ENCODE measurements at places on chromosomes 5 and 9. TPM values are rescaled to one million over a fixed set of nuclear protein-coding genes. Genes with fewer than 3 reads are reported as not detected.

DNA sequence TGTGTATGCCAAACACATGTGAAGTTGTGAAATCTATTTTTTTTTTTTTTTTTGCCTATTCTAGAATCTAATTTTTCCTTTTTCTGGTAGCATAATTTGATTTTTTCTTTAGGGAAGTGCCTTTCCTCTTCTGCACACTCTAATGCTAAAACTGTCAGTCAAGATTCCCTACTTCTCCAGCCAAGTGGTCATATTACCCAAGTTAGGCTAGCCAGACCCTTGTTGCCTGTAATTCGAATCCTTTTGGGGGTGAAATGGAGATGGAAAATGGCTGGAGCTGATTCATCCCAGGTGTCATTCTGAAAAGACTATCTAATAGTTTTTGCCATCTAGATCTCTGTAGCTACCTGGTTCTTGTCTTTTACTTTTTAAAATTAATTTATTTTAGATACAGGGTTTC is 24.8 kb upstream of the UBAP1 start:
- H3K36me3 ChIP-seq: no peaks in the 10 kb centered on the region
- H3K4me1 ChIP-seq: no peaks in the 10 kb centered on the region
- H3K27me3 ChIP-seq: peaks cover 3% of the 10 kb centered on the region
- H3K4me3 ChIP-seq: no peak overlapping the region
- no peak for DNase-seq

The LRRC19 gene
- under 0.01 TPM for total RNA-seq

DNA sequence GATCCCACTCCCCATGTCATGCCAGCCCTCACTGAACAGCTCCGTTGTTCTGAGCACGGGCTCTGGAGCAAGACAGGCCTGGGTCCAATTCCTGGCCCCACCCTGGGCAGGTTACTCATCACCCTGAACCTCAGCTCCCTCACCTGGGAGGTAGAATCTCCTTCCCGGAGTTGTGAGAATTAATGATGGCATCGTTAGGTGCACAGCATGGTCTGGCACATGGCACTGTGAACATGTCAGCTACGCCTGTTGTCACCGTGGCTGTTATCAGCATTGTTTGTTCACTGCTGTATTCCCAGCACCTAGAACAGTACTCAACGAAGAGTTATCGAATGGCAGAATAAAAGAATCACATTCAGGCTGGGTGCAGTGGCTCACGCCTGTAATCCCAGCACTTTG is 43.0 kb downstream of the LRSAM1 start:
- no peak overlapping the region for H3K4me3 ChIP-seq
- peaks cover 34% of the 10 kb centered on the region for H3K4me1 ChIP-seq
- H3K36me3 ChIP-seq: peaks cover 50% of the 10 kb centered on the region
- peak; percentile 63 for DNase-seq
- no peaks in the 10 kb centered on the region for H3K27me3 ChIP-seq

GRCh38 chr5:67672636-67673035 is 476.0 kb upstream of the CD180 start:
- H3K4me3 ChIP-seq: no peak overlapping the region
- H3K36me3 ChIP-seq: no peaks in the 10 kb centered on the region
- peaks cover 6% of the 10 kb centered on the region for H3K4me1 ChIP-seq
- H3K27me3 ChIP-seq: no peaks in the 10 kb centered on the region
- no peak overlapping the region for H3K27ac ChIP-seq

DNA sequence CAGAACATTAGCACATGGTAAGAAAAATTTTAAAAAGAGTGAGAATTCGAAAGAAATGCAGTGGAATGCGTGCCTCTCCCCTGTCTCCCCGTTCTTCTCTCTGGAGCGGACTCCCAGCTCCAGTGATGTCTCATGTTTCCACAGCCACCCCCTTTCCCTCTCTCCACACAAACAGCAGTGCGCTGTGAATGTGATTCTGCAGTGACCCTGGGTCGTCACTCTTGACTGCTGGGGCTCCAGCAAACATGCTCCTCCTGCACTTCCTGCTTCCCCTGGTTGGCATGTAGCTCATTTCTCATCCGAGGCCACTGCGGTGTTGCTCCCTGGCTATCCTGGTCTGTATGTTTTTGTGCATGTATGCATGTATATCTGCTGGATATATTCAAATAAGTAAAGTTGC is 13.3 kb downstream of the PHF2 start:
- H3K27ac ChIP-seq: no peak overlapping the region
- peaks cover 8% of the 10 kb centered on the region for H3K4me1 ChIP-seq
- peak; percentile 90 for DNase-seq
- H3K27me3 ChIP-seq: no peaks in the 10 kb centered on the region
- H3K36me3 ChIP-seq: no peaks in the 10 kb centered on the region

DNA sequence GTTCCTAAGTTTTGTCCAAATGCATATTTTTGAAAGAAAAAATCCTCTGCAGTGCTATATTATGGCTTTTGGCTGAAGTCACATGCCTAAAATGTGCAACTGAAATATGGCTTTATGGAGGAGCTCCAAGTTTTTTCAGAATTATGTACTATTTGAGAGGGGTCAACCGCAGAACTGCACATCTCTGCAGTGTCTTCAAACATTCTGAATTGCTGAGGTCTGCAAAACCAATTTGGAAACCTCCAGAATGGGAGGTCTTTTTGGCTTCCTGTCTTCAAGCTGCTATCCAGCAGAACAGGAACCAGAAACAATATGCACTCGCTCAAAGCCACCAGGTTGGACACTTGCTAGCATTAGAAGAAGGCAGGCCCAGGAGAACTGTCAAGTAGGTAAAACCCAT is 376.0 kb upstream of the PAPPA start:
- H3K4me3 ChIP-seq: no peak overlapping the region
- no peaks in the 10 kb centered on the region for H3K36me3 ChIP-seq
- no peak overlapping the region for H3K27ac ChIP-seq
- DNase-seq: no peak
- no peaks in the 10 kb centered on the region for H3K27me3 ChIP-seq

DNA sequence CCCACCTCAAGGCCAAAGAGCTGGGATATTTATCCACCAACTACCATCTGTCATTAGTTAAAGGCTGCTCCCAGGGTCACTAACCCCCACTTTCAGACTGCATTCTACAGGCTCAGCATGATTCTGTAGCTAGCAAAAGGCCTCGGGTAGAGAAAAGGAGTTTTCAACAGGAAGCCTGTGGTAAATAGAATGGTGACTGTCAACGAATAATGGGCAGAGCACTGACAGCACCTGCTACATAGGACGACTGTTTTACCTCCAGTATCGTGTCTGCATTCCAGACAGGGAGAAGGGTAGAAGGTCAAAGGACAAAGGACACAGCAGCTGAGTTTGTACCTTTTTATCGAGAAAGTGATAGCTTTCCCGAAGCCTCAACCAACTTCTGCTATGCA is 20.3 kb downstream of the MFAP3 start:
- H3K27ac ChIP-seq: no peak overlapping the region
- no peak overlapping the region for H3K4me3 ChIP-seq
- H3K27me3 ChIP-seq: no peaks in the 10 kb centered on the region
- no peak for DNase-seq
- peaks cover 10% of the 10 kb centered on the region for H3K4me1 ChIP-seq

The FCN2 gene
- not detected for total RNA-seq

DNA sequence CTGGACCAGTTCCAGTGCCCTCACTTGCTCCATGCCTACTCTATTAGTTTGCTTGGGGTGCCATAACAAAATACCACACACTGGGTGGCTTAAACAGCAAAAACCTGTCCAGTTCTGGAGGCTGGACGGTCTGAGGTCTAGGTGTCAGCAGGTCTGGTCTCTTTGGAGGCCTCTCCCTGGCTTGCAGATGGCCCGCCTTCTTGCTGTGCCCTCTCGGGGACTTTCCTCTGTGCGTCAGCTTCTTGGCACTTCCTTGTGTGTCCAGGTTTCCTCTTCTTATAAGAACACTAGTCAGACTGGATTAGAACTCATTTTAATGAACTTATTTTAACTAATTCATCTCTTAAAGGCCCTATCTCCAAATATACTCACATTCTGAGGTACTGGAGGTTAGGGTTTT is 97.2 kb downstream of the CARTPT start:
- H3K36me3 ChIP-seq: no peaks in the 10 kb centered on the region
- no peaks in the 10 kb centered on the region for H3K4me1 ChIP-seq
- H3K27ac ChIP-seq: no peak overlapping the region

The HACD4 gene
- 6.8 TPM for total RNA-seq

DNA sequence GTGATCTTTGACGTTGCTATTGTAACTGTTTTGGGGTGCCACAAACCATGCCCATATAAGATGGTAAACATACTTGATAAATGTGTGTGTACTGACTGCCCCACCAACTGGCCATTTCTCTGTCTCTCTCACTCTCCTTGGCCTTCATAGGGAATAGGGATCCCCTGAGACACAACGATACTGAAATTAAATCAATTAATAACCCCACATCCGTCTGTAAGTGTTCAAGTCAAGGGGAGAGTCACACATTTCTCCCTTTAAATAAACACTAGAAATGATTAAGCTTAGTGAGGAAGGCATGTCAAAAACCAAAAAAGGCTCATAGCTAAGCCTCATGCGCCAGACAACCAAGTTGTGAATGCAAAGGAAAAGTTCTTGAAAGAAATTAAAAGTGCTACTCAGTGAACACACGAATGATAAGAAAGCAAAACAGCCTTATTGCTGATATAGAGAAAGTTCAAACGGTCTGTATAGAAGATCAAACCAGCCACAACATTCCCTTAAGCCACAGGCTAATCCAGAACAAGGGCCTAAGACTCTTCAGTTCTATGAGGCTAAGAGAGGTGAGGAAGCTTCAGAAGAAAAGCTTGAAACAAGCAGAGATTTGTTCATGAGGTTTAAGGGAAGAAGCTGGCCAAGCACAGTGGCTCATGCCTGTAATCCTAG is 111.1 kb downstream of the UGCG start:
- H3K27me3 ChIP-seq: no peaks in the 10 kb centered on the region
- DNase-seq: peak; percentile 30
- no peaks in the 10 kb centered on the region for H3K36me3 ChIP-seq

DNA sequence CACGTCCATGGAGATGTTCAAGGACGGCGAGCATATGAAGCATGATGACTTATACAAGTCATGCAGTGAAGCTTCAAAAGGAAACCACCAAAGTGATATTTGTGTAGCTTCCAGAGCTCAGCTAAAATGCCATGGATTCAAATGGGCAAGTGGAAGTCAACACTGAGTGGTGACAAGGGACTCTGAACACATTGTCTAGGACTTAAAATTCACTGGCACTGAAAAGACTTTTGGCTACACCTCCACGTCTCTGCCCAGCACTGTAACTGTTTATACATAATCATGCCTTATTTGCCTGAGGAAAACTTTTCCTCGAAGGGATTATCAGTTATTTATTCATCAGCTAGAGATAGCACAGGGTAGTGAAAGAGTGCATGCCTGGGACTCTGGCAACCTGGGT is 15.2 kb downstream of the CTXN3 start:
- H3K27ac ChIP-seq: no peak overlapping the region
- no peak overlapping the region for H3K4me3 ChIP-seq
- H3K4me1 ChIP-seq: no peaks in the 10 kb centered on the region

DNA sequence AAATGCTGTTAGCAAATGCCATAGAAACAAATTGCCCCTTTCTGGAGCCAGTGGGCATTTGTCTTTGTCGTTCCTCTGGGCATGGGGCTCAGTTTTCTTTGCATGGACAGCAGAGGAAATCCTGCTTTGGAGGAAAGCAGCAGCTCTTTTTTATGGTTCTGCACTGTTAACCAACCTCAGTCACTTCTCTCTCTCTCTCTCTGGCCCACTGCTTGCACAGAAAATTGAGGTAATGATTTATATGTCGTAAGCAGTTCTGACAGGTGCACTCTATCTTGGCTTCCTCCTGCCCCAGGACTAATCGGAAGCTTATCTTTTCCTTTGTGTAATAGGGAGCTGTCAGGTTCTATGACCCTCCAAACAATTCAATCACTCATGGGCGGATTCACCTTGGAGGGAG is 159.6 kb upstream of the GPR151 start:
- H3K4me3 ChIP-seq: no peak overlapping the region
- H3K4me1 ChIP-seq: no peaks in the 10 kb centered on the region
- H3K27me3 ChIP-seq: no peaks in the 10 kb centered on the region

The SLC34A1 gene
- not detected for total RNA-seq

- no peaks in the 10 kb centered on the region for H3K36me3 ChIP-seq
- H3K4me1 ChIP-seq: no peaks in the 10 kb centered on the region
- no peak overlapping the region for H3K4me3 ChIP-seq
- DNase-seq: peak; percentile 73
- H3K27ac ChIP-seq: no peak overlapping the region
- H3K27me3 ChIP-seq: peaks cover 37% of the 10 kb centered on the region
These were observed 3.3 kb downstream of the GRIN1 start for GRCh38 chr9:137141976-137142936.

DNA sequence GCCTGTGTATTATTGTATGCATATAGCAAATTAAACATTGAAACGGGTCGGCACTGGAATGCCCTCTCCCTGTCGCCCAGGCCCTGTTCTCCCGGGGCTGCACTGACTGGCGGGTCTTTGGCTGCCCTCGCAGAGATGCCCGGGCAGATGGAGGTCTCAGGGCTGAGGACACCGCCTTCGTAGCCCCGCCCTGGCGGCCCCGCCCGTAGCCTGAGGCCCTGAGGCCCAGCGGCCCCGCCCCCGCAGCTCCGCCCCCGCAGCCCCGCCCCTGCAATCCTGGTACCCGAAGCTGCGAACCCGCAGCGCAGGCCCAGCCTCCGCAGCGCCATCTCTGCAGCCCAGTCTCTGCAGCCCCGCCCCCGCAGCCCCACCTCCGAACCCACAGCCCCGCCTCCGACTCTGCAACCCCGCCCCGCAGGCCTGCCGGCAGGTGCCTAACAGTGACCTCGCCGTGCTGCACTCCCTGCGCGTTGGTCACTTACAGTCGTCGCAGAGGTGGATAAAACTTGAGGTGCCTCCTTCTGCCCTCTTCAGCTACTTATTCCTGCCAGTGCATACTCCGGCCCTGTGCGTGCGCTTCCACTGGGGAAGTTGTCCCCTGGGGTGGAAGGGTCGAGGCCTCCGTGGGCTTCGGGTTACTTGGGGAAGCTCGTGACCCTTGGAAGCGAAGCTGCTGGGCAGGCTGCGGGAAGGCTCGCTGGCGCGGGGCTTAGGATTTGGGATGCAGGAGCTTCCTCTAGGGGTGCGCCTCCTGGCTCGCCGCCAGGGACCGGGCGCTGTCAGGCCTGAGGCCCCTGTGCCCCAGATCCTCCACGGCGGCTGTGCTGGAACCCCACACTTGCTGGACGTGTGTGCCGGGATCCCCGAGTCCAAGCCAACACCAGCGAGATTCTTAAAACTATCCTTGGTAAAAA is 72.3 kb downstream of the ICE1 start:
- DNase-seq: peak; percentile 73
- no peaks in the 10 kb centered on the region for H3K4me1 ChIP-seq
- H3K4me3 ChIP-seq: peak overlapping the region; percentile 11
- H3K36me3 ChIP-seq: no peaks in the 10 kb centered on the region
- peaks cover 11% of the 10 kb centered on the region for H3K27me3 ChIP-seq
- H3K27ac ChIP-seq: no peak overlapping the region

The LTC4S gene
- total RNA-seq: 1.4 TPM

The LSM11 gene
- 4.4 TPM for total RNA-seq

DNA sequence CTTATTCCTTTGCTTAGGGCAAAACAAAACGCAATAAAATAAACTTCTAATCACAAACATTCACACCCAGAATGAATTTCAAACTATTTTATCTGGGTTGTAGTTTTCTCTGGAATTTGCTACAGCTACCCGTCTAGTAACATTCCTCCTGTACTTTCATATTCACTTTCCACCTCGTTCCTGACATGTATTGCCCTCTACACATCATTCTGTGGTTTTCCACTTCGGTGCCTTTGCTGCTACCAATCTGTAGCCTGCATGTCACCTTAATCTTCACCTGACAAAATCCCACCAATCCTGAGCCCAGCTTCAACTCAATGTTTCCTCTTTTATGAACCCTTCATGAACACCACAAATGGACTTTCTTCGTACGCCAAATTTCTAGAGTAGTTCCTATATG is 694.1 kb upstream of the C9orf72 start:
- no peaks in the 10 kb centered on the region for H3K27me3 ChIP-seq
- no peak overlapping the region for H3K4me3 ChIP-seq
- H3K4me1 ChIP-seq: no peaks in the 10 kb centered on the region

All from osteoblast (primary cell).